ENCODE measurements at places on chromosomes 6 and 20.

- no peak for DNase-seq
Measured at GRCh38 chr6:5150551-5151075, 65.5 kb downstream of the PPP1R3G start.

DNA sequence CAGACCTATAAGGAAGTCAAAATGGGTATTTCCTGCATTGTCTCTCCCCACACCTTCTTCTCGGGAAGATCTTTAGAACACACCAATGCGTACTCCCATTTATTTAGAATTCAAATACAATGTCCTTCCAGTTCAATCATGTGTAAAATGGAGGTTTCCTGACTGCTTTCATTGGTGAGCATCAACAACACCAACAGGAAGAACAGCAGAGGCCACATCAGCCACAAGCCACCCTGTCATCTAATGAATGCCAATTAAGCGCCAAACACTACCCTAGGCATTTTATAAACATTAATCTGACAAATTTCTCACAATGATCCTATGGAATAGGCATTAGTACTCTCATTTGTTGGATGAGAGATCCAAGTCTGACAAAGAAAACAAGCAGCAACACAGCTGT, 68.4 kb upstream of the SMLR1 start:
- no peak for DNase-seq

- no peak for DNase-seq
Measured at GRCh38 chr6:11058406-11058805, 14.3 kb upstream of the ELOVL2 start.

- DNase-seq, result no peak
Measured at GRCh38 chr6:68876792-68877493, 241.9 kb downstream of the ADGRB3 start.

DNA sequence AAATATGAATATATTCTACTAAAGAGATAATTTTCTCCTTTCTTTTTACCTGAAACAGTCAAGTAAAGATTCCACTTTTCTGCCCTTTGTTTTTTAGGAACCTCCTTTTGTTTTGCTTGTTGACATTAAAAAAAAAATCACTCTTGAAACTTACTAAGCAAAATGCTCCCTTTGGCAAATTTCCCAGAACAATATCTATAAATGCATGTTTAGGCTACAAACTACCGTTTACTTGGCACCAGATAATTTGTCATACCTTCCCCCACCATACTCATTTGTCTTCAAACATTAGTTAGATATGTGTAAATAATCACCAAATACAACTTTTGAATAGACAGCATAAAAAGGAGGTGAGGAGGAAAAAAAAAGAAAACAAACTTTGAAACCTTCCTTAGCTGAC, 604.7 kb downstream of the RFPL4B start:
- no peak for DNase-seq

- no peak for DNase-seq
Measured at GRCh38 chr6:51640021-51640420, 447.4 kb downstream of the PKHD1 start.

DNA sequence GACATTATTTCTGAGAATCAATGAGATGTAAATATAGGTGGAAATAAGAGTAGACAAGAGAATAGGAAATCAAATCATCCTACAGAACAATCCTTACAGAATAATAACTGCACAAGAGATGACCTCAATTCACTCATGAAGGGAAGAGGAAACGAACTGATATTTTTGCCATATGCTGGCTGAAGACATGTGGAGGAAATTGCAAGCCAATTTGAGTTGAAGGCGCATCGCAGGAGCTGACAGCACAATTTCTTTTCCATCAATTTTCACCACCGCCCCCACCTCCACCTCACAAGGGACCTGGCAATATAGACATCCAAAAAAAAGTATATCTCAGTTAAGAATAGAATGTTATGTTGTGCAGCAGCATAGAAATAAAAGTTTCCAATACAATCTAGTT, 20.3 kb downstream of the CITED2 start:
- no peak for DNase-seq

DNA sequence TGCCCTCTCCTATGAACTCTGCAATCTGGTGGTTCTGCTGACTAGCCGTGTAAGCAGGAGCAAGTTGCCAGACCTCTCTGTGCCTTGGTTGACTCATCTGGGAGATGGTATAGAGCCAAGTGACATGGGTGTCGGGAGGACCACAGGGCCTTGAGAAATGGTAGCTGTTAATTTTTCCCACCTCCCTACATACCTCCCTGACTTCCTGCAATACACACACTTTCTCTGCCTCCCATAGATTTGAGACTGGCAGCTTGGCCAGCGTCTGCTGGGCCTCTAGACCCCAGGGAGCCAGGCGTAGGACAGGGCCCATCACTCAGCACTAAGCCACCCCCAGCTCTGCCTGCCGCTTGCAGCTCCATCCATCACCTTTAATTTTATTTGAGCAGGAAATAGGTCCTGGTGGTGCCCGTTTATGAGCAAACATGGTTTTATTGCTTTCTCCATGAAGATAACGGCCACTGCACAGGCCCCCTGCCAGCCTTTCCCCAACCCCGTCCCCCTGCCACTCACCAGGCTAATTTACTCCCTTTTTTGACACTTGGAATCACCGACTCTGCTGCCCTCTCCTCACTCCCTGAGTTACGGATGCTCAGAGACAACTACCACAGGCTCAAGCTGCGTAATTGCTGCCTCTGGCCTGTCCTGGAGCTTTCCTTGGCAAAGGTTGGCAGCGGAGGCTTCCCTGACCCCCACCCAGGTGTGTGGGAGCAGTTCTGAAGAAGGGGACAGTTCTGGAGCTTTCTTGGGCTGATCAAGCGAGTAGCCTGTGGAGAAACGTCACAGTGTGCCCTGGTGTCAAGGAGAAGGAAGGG, 11.1 kb downstream of the GLP1R start:
- DNase-seq, result no peak

Data from Panc1 (cell line).